ENCODE measurements at places on chromosomes 12 and 14.

DNA sequence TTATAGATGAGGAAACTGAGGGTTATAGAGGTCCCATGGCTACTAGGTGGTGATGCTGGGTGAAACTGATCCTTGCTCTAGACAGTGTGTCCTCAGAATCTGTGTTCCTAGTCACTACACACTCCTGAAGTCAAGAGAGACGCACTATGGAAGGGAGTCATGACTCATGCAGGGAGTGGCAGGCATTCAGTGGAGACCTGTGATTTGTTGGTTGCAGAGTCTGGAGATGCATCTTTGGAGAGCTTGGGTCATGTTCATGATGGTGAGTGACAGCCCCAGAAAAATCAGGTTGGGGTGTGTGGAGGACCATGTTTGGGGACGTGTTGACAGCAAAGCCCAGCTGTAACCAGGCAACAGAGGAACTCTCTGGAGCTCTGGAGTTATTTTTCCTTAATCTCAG lies 38.0 kb upstream of the FBXO21 start:
- DNase-seq = no peak

DNA sequence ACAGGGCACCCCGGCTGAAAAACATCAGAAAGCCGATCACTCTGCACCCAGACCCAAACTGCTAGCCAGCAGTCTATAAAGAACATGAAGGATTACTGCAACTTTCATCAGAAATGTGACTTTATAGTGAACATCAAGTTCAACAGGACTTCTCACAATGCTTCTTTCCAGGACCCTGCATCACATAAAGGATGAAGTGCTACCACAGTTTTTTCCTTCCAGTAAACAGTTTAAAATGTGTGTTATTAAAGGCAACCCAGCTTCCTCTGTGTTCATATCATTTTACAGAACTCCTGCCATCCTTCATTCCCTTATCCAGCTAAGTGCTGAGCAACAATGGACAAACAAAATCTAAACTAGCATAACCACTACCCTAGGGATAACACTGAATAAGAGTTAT lies 280.3 kb upstream of the DIO2 start:
- no peak for DNase-seq

DNA sequence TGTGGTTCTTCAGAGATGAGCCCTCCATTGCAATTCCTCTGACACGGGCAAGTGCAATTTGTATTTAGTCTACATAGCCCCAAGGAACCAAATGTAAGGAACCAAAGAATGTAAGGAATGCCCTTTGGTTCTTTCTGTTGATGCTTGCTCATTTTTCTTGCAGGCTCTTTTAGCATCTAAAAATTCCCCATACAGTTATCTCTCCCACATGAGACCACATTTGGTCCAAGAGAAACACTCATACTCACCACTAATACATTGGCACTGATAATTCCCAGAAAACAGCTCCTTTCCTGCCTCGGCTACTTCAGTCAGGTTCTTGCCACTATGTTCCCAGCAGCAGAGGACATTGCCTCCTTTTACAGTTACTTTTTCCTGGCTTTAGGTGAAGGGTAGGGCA lies 332.6 kb downstream of the AEBP2 start:
- DNase-seq = no peak

DNA sequence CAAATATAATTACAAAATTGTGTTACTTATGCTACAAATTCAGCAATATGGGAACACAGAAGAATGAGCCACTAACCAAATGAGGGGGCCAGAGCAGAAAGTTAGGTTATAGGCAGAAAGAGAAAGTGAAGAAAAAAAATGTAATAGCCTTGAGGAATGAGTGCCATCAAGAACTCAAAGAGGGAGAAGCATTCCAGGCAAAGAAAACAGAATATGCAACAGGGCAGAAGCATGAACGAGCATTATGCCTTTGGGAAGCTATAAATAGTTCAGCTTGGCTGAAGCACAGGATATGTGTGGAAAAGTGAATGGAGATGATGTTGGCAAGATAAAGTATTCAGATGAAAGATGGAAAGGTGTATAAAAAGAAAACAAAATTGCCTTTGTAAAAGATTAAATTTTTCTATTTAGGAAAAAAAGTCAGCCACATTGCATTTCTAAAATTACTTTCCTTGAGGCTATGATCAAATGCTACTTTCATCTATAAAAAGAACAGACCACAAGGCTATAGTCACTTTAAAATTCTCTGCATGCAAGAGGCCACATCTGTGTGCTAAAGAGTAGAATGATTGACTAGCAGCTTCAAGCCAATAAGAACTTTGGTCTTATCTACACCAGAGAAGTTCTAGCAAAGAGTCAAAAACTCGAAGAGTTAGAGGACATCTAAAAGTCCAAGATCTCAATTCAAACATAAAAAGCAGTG lies 193.6 kb upstream of the GARIN6 start:
- DNase-seq = no peak

- DNase-seq = no peak
These were observed 53.7 kb downstream of the ALG10B start for GRCh38 chr12:38370311-38370710.

DNA sequence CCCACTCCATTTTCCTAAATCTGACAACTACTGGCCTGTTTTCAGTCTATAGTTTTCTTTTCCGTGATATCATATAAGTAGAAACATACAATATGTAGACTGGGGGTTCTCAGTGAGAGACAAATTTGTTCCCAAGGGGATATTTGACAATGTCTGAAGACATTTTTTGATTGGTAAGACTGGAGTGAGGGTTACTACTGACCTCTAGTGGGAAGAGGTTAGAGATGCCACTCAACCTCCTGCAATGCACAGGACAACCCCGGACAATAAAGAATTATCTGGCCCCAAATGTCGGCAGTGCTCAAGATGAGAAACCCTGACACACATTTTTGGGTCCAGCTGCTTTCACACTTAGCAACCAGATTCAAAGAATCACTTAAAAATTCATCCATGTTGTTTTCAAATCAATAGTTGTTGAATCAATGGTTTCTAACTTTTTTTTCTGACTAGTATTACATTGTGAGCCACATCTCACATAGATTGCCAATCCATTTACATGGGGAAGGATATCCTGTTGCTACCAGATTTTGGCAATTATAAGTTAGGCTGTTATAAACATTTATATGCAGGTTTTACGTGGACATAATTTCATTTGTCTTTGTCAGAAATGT lies 307.1 kb downstream of the RPL10L start:
- no peak for DNase-seq

Data from Right ventricle myocardium superior (tissue), 1 donor.